ENCODE measurements at places on chromosomes 5 and 9.
A peak's percentile ranks its signal among the peaks of the same experiment; 100 is the strongest.

DNA sequence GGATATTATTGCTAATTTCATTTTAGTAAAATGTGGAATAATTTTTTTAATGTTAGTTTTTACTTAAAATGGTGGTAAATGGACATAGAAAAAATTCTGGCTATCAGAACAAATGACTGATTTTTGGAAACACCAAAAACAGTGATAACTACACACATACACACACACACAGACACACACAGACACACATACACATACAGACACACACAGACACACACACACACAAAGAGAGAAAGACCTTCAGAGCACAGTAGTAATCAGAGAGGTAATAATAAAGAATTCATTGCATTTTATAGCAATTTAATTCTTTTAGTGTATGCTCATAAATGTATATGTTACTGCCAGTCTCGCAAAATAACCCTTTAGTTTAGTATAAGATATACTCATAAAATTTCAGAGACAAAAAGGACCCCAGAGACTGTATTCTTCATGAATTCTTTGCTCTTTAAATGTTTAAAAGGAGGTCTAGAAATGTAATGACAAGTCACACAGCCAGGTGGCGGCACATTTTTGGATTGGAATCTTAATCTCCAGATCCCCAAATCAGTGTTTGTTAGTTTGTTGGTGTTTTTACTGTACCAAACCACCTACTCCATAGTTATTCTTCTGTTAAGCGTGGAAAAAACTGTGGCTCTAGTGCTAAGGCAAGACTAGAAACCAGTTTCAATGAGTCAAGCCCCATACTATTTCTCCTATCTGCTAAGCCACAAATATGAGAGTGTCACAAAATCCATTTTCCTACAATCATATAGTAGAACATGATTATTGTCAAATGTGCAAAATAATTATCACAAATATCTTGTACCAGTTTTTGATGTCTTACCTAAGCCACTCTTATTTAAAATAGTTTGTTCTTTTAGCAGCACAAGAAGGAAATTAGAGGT lies 109.9 kb downstream of the EDIL3 start:
- no peak for DNase-seq

DNA sequence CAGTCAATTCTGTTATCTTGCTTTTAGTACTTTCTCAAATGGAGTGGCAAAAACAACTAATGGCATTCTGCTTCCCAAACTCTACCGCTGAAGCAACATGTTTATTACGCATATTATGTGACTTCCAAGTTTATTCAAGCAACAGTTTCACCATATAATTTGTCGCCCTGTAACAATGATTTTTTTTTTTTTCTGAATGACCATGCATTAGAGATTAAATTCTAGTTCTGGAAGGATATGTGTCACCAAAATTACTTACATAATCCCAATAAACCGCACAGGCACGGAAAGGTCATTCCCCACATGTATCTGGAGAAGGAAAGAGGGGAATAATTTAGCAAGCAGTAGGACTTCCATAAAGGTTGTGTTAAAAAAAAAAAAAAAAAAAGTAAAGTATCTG lies 691.8 kb downstream of the DNAH5 start:
- no peak for DNase-seq

- no peak for DNase-seq
Measured at GRCh38 chr9:114823441-114823840, 17.6 kb upstream of the TNFSF15 start.

DNA sequence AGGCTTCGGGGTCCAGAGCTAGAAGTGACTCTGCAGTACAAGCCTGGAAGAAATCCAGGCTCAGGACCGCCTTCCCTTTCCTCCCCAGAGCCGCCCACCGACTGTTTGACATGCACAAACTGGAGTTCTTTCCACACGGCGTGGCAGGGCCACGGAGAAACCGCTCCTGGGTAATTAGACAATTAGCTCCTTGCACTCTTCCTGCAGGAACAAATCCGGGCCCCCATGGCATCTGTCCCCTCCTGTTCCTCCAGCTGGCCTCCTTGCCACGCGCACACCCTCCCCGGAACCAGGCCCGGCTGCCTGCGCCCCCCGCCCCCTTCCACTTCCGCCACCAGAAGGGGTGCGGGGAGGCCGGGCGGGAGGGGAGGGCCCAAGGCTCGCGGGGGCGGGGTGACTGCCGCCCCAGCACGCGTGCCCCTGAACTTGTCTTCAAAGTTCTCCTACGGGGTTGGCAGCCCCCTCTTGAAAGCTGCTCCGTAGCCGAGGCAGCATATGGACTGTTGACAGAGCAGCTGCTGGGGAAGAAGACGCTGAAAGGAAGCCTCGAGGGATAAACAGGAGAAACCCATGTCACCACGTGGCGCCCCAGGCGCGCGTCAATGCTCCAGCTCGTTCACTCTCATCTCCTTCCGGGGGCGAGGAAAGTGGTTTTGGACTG lies 74.3 kb downstream of the SEC61B start:
- DNase-seq: peak; percentile 22

DNA sequence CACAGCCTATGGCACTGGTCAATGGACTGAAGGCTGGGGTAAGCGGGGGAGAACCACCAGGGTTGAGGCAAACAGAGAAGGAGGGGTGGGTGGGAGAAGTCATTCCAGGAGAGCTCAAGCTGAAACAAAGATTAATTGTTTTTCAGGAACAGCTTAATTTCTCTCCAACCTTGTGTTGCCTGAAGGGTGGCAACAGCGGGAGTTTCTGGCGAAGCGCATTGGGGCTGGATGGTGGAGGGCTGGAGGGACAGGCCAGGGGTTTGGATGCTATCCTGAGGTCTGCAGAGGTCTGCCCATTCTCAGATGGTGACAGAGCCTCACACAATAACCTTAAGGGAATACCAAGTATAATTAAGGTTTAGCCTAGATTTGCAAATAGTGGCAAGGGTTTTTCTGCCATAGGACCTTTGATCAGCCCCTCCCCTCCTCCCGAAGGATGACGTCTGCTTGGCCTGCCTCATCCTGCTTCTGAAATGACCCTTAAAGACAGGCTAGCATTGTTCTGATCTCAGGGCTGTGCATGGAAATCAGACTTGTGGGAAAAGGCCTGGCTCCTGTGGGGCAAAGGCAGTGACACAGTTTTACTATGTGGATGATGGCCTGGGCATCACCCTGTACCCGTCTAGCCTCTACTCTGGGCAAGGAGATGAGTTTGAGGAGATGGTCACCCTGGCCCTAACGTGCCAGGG lies 32.7 kb downstream of the PSD2 start:
- DNase-seq: no peak

GRCh38 chr9:68567565-68567964 lies 26.9 kb upstream of the TMEM252 start:
- DNase-seq: no peak

- DNase-seq: no peak
Measured at GRCh38 chr5:83586874-83587776, 115.6 kb downstream of the VCAN start.

- peak; percentile 87 for DNase-seq
Measured at GRCh38 chr5:140362875-140363630, 3.1 kb downstream of the SLC4A9 start.

DNA sequence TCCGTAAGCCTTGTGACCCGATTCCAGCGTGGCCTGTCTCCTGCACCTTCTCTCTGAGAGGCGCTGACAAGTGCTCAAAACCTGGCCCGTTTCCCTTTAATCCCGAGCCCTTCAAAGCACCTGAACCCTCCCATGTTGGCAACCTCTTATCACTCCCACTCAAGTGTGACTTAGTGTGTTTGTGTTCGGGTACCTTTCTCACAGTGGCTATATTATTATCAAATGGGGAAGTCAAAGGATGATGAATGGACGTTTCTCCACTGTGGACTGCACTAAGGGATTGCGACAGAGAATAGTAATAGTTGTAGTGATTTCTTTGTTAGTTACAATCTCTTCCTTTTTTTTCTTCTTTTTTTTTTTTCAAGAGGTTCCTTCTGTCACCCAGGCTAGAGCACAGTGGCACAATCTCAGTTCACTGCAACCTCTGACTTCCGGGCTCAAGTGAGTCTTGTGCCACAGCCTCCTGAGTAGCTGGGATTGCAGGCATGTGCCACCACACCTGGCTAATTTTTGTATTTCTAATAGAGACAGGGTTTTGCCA lies 65.4 kb upstream of the TNFSF8 start:
- no peak for DNase-seq

DNA sequence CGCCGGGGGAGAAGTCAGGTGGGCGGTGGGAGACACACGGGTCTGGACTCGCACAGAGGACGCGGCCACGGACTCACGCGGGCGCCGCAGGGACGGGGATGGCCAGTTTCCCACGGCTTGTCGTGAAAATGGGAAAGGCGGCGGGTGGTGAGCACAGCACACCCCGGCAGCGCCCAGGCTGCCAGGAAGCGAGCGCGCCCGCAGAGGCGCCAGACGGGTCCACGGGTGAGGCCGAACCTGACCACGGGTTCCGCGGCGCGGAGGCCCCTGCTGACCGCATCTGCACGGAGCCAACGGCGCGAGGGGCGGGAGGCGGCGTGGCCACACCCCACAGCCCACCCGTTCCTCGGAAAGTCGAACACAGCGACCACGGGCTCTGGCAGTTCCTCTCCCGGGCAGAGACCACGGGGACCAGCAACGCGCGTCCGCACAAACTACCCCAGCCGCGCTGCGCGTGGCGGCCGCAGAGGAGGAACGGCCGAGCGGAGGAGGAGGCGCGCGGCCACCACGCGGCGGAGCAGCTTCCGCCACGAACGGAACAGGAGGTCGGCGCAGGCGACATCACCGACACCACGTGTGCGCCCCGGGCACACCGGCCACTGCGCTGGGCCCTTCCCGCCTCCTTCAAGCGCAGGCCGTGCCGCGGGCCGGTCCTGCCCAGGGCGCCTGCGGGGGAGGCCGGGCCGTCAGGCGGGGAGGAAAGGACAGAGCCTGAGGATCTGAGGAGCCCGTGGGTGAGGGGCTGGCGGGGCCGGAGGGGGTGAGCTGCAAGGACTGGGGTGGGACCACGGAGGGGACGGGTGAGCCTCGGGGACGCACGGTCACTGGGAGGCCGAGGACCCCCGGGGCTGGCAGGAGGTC lies 5.6 kb downstream of the EXD3 start:
- no peak for DNase-seq

DNA sequence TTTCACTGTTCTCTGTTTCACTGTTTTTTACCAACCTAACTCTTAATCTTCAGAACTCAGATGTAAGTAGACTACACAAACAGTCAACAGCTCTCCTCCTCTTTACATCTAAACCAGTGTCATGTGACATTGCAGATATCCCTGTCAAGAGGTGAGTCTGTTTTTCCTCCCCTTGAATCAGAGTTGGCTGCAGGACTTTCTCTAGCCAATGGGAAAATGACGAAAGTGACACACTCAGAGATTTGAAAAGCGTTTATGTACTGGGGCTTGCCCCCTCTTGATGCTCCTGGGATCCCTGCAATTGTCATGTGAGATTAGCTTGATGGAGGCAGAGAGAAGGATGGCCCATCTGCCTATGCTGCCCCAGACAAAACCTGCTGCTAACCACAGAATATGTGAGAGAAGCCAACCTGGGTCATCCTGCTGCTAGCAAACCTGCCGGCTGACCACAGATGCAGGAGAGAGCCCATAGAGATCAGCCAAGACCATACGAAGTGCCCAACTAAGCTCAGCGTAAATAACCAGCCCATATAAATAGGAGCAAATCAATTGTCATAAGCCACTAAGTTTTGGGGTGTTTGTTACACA lies 111.1 kb downstream of the ASTN2 start:
- no peak for DNase-seq

DNA sequence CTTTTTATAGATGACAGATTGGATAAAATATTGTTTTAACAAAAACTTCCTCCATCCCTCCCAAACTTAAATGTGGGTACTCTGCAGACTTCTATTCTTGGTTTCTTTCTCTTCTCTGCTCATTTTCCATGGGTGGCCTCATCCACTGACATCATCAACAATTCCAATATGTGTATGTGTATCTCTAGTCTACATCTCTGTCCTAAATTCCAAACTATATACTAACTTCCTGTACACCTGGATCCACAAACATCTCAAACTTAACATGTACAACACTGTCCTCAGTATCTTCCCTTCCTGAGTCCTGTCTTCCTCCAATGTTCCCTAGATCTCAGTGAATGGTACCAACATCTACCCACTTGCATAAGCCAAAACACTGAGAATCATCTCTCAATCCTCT lies 28.5 kb upstream of the CDK5RAP2 start:
- DNase-seq: no peak

DNA sequence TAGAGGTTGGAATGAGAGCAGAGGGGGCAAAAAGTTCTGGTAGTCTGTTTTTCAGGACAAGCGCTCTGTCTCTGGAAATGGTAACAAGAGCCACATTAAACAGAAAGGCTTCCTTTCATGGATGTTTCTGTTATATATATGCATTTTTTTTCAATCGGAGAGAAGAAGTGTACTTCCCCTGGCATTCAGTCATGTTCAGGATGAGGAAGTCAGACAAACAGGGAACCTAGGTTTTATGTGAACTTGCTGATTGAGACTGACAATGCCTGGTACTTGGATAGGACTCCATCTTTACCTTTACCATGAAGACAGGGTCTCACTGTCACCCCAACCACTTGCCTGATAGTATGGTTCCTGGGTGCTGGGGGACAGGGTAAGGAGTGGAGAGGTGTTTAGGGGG lies 30.1 kb upstream of the ZBED3 start:
- DNase-seq: no peak

DNA sequence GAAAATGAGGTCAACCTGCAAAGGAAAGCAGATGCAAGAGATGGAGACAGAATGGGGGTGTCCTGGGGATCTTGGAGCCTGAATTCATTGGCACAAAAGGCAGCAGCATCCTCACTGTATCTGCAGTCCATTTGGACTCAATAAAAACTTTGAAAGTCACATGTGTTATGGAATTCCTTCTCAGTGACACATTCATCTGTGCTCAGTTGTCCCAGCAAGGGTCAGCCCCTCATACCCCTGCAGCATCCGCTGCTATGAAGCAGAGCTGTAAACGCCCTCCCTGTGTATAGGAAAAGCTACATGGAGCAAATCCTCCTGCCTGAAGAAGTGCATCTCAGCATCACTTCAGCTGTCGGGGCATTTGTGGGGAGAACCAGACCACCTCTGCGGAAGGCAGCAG lies 14.5 kb upstream of the RARS1 start:
- no peak for DNase-seq

GRCh38 chr9:79387101-79387835 lies 184.5 kb upstream of the TLE4 start:
- DNase-seq: no peak

GRCh38 chr9:84669288-84670137 lies at the start of gene NTRK2:
TSS of gene NTRK2 (plus strand) at chr9:84669729. CDS start at chr9:84670749, 1,020 bp downstream.
- DNase-seq: peak; percentile 12

DNA sequence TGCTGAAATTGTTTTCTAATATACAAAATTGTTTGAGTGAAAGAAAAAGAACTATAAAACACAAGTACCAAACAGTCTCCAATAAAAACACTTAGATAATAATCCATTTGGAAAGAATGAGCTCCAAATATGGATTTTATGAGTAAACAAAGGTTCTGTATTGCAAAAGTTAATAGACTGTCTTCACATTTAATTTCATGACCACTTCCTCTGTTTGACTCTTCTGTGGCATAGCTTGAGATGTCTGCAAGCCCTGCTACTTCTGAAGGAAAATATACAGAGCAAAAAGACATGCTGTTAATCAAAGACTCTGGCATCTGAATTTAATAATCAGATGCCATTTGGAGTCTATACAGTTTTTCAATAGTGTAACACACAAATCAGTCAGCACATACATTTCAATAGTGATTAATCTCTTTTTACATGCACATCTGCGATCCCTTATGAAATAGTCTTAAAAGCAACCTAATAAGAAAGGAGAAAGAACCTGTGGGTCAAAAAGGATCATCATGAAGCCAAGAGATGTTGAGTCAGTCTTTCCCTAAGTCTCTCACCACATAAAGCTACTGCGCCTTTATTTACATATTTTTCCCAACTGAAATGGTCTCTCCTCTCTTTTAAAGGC lies 165.4 kb upstream of the LHFPL2 start:
- no peak for DNase-seq
